ENCODE measurements at places on chromosomes 3 and 15. TPM values are rescaled to one million over a fixed set of nuclear protein-coding genes. Genes with fewer than 3 reads are reported as not detected.
A peak's percentile ranks its signal among the peaks of the same experiment; 100 is the strongest.

The RAB7A gene
- 143 TPM for total RNA-seq

DNA sequence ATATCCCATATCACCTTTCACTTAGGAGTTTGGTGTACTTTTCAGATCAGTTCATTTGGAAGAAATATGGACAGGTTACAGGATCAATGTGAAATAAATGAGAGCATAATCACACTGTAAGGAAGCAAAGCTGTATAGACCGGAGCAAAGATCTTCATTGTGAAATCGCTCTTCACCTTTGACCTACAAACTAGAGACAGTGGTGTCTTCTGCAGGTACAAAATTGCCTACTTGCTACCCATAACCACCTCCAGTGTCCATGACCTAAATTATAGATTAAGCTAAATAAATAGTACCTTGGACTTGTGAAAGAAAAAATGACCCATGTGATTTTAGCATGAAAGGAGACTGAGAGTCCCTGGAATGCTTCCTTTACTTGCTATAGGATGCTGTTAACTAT, 379.5 kb upstream of the SUCLG2 start:
- no peak for DNase-seq

DNA sequence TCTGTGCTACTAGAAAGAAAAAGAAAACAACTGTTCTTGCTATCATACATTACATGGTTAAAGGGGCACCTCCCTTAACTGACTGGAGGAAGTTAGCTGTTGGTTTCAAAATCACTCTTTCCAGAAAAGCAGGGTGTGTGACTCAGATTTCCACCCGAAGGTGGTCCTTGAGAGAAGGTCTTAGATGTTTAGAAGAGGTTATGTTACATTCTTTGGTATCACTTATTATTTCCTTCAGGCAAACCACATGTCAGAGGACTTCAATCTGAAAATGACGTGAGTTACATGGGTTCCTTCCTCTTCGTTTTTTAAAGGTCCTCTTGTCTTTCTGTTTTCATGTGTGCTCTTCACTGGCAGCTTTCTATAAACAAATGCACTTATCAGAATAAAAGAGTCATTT, 307.9 kb upstream of the CBLB start:
- no peak for DNase-seq

DNA sequence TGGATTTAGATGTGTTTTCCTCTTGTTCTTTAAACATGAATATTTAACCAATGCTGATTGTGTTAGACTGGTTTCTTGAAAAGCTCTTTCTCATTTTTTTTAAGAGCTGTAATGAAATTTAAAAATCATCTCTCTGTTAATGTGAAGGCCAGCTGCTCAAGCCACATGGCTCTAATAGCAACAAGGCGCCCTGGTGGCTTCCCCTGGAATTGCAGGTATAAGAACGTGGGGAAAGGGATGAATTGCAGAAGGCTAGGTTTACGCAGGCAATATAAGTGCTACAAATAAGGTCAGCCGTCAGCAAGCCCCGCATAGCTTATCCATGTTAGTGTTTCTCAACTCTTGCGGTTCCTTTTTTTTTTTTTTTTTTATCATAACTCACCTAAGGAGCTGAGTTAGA, 108.5 kb downstream of the SAMMSON start:
- DNase-seq = peak; percentile 10

GRCh38 chr3:113021471-113021870, 30.7 kb downstream of the GTPBP8 start:
- DNase-seq = no peak

DNA sequence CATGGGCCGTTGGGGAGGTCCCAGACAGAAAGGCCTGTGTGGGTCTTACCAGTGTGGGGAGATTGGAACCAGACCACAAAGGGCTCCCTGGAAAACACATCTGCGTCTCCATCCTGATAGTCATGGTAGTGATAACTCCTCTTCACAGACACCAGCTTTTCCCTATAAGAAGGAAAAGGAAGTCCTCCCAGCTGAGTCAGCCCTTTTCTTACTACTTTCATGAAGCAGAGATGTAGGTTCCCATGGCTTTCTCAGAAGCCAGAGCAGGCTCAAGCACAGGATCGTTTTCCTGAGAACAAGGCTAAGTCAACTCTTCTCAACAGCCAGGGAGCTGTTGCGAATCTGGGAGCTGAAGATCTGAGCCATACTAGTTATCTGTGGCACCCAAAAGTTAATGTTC, 6.1 kb downstream of the DNASE1L3 start:
- DNase-seq = no peak

GRCh38 chr3:143445118-143445517, 325.5 kb downstream of the CHST2 start:
- DNase-seq = no peak

- DNase-seq = no peak
Observed at GRCh38 chr15:92904722-92905571, 4.8 kb downstream of the CHD2 start.

DNA sequence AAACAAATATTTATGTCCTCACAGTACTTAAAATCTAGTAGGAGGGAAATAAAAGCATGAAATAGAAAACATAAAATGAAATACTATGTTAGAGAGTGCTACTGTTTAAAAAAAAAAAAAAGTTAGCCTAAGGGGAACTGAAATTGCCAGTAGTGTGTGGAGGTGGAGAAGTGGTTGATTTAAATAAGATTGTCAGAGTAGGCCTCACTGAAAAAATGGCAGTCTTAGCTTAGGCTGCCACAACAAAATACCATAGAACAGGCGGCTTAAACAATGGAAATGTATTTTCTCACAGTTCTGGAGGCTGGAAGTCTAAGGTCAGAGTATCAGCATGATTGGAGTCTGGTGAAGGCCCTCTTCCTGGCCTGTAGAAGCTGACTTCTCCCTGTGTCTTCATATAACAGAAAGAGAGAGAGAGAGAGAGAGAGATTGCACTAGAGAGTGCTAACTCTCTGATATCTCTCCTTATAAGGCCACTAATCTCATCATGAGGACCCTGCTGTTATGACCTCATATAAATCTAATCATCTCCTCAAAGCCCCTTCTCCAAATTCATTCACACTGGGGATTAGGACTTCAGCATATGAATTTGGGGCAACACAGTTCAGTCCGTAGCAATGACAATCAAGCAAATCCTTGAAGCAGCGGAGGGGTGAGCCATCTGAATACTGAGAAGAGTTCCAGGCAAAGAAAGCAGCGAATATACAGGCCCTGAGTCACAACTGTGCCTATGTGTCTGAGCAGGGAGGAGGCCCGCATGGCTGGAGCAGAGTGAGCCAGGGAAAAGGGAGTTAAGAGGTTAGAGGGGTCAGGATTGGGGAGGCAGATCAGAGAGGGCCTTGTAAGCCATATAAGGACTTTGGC, 23.6 kb upstream of the LRRC34 start:
- DNase-seq = peak; percentile 70

DNA sequence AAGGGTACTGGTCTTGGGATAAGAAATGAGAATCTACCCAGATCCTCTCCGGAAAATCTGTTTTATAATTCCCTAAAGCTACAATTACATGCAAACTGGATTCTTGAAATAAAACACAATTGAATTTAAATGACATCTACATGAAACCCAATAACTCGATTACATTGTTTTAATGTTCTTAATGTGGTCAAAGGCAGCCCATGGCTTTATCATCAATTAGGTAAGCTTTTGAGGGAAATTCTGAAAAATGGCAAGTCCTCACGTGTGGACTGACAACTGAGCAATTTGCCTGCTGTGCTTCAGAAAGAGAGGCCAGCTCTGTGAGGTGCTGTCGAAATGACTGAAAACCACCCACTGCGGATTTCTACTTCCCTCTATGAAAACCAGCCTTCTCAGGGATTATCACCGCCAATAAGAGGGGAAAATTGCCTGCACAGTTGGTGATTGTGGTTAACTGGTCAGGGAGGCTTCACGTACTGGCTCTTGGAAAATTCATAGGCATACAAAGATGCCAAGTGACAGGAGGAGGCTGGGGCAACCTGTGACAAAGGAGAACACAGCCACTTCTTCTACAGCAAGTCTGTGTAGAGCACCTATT, 200.8 kb upstream of the SLCO3A1 start:
- DNase-seq = no peak

GRCh38 chr15:95850837-95851236, 479.7 kb upstream of the NR2F2 start:
- DNase-seq = no peak

DNA sequence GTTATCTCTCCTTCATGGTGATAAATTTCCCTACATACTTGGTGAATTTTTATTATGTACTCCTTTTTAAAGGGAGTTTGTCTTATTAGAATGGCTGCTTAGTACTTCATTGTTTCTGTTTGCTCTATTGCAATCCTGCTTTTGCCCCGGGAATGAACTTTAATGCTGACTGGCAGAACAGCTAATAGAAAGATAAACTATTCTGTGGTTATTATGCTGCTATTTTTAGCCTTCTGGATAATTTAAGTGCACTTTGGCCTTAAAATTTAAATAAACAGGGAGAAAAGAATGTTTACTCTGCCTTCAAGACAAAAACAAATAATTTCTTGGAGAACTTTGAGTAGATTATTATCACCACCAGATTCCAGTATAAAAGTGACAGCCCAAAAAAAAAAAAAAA, 413.8 kb upstream of the CCDC54 start:
- no peak for DNase-seq

The BFSP2 gene
- 19.2 TPM for total RNA-seq

The ZNF445 gene
- total RNA-seq = 11.7 TPM

DNA sequence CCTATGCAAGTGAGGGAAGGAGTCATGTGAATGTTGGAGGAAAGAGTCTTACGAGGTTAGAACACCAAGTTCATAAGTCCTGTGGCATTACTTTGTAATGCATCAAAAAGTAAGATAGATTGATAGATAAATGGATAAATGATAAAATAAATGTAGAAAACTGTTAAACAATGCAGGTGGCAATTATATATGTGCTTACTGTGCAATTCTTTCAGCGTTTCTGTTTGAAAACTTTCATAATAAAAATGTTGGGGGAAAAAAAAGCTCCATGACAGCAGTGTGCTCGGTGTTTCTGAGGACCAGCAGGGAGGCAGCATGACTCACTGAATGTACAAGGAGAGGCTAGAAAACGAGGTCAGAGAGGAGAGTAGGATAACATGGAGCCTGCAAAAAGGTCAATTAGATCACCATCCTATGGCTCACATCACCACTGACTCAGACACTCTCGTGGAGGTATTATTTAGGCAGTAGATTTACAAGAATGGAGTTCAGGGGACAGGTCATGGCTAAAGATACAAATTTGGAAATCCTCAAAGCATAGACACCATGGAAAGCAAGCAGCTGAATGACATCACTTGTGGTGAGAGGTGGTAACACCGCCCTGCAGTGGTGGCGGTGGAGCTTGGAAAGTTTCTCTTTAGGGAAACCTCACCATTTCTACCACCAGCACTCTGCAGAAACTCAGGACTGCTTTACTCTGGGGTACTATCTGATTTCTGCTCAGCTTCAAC, 219.8 kb downstream of the CTNNB1 start:
- no peak for DNase-seq

GRCh38 chr15:97994236-97994635, 33.7 kb downstream of the ARRDC4 start:
- DNase-seq = no peak

DNA sequence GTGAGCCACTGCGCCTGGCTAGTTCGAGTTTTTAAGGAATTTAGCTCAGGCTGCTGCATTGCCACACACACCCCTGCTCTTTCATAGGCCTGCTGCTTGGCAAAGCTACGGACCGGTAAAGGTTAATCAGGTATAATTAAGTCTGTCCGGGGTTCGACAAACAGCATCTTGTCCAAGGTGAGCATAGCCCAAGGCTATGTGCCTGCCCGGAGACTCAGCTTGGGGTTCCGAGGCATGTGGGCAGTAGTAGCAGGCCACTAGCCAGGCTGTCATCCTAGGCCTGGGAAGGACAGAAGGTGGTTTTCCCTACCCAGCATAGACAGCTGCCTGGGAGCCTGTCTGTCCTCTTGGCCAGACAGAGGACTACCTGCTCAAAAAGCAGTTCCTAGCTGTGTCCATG, 6.6 kb downstream of the P4HTM start:
- no peak for DNase-seq

DNA sequence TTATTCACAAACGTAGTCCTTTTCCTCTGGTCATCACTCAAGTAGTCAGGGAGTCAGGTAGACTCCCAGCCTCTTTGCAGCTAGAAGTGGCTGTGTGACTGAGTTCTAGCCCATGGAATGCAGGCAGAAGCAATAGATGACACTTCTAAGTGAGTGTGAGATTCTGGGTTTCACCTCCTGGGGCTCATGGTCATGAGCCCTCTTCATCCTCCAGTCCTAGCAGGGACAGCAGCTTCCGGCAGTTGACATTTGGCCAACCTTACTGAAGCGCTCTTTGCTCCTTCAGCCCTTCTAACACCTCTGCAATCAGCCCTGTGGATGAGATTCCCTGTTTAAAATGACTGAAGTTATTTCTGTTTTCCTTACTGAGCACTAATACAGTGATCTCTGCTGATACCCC, 21.8 kb downstream of the SLC12A8 start:
- no peak for DNase-seq

The DISP2 gene
- 0.25 TPM for total RNA-seq

- DNase-seq = no peak
Observed at GRCh38 chr15:99424131-99424571, 141.6 kb upstream of the MEF2A start.

DNA sequence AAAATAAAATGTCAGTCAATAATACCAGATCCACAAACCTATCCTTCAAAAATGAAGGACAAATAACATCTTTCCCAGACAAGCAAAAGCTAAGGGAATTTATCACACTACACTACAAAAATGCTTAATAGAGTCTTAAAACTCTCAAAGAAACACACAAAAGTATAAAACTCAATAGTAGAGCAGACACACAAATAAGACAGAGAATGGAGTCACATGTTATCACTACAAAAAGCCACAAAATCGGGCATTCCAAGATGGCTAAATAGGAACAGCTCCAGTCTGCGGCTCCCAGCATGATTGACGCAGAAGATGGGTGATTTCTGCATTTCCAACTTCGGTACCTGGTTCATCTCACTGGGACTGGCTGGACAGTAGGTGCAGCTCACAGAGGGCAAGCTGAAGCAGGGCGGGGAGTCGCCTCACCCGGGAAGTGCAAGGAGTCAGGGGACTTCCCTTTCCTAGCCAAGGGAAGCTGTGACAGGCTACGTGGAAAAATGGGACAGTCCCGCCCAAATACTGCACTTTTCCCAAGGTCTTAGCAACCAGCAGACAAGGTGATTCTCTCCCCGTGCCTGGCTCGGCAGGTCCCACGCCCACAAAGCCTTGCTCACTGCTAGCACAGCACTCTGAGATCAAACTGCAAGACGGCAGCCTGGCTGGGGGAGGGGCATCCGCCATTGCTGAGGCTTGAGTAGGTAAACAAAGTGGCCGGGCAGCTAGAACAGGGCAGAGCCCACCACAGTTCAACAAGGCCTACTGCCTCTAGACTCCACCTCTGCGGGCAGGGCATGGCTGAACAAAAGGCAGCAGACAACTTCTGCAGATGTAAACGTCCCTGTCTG, 46.3 kb downstream of the SENP7 start:
- no peak for DNase-seq

- DNase-seq = no peak
Observed at GRCh38 chr3:170644711-170645110, 58.8 kb upstream of the SLC7A14 start.

The GOLGA8R gene
- 0.74 TPM for total RNA-seq

- DNase-seq = peak; percentile 99
Observed at GRCh38 chr3:156554842-156555687, at the start of gene SSR3. Gene SSR3, minus strand, starts transcription at chr3:156555117. Its CDS starts 28 bp downstream, at chr3:156555089.

The SERPINI2 gene
- not detected for total RNA-seq

The HEXA gene
- total RNA-seq = 80.2 TPM

- no peak for DNase-seq
Observed at GRCh38 chr3:180184816-180185215, 148.1 kb upstream of the PEX5L start.

- DNase-seq = no peak
Observed at GRCh38 chr3:34183114-34183513, 384.7 kb downstream of the PDCD6IP start.

- no peak for DNase-seq
Observed at GRCh38 chr3:109171479-109171878, 35.0 kb downstream of the C3orf85 start.

The LSAMP gene
- total RNA-seq = 0.76 TPM

The GXYLT2 gene
- not detected for total RNA-seq

Data from OCI-LY7 (cell line).